ENCODE measurements at places on chromosomes 11 and 22.

- DNase-seq, result no peak
Measured at GRCh38 chr11:2674658-2675131, 25.1 kb downstream of the KCNQ1OT1 start.

- DNase-seq, result no peak
Measured at GRCh38 chr11:2378527-2379210, 1.6 kb downstream of the CD81 start.

DNA sequence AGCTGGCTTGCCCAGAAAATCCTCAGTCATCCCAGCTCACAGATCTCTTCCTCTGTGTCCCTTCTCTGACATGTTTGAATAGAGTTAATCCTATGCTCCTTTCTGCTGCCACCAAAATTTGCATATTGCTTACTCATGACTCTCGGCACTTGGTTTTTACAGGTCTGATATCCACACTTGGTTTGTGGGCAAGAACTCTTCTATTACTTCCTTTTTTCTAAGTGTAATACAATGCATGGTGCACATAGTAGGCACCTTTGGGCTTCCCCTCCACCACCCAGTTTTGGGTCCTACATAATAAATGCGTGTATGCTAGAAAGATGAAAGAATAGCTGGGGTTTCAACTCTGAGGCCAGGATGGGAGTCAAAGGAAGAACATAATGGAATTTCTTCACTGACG, 69.7 kb upstream of the GRK3 start:
- no peak for DNase-seq

GRCh38 chr11:36142879-36143278, 146.3 kb downstream of the COMMD9 start:
- no peak for DNase-seq

DNA sequence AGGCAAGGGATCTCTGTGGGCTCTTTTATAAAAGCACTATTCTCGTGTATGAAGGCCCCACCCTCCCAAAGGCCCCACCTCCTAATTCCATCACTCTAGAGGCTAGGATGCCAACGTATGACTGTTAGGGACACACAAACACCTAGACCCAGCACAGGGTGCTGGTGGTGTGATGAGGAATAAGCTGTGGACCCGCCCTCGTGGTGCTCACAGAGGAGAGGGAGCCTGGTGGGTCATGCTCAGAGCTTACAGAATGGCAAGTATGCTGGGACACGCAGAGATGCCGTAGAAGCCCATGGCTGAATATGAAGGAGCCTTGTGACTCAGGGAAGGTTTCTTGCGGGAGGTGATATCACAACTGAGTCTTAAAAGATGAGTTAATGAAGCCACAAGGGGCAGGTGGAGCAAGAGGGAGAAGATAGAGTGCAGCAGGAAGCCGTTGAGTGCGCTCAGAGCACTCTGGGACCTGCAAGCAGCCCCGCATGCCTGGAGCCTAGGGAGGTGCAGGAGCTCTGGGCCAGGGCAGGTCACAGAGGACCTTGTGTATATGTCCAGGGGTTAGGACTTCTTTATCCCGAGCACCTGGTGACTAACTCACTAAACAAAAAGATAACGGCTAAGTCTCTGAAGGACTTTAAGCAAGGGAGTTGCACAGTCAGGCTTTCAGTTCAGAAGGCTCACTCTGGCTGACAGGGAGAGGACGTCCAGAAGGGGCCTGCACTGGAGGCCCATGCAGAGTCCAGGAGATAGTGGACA, 160.9 kb downstream of the TRIM29 start:
- DNase-seq, result no peak

DNA sequence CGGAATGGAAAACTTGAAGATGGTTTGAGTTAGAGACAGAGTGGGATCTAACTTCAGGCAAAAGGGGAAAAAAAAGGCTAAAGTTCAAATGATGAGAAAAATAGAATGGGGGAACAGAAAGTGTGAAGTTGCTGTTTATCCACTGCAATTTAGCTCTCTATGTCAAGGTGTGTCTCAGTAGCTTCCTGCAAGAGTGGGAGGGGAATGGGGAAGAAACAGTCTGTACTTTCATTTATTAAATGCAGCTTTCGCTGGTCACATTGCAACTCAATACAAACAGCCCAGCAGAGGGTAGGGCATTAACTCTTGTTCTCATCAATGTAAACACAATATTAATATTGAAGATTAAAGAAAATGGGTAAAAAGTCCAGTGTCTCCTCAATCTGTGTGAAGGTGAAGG, 214.7 kb upstream of the SYN3 start:
- no peak for DNase-seq

DNA sequence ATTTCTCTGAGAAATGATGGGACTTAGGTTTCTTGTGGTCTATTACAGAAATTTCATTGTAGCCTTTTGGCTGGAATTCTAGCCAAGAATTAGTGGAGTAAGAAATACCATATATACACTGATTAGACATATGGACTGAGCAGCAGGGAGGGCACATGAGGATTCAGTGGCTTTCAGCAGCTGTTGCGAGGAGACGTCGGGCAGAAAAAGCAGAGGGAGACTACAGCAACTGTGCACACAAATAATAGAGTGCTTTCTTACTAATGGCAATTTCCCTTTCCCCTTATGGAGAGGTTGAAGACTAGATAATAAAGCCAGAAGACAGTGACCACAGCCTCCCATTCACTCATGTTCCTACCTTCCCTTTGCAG, 35.4 kb upstream of the CCDC34 start:
- no peak for DNase-seq

DNA sequence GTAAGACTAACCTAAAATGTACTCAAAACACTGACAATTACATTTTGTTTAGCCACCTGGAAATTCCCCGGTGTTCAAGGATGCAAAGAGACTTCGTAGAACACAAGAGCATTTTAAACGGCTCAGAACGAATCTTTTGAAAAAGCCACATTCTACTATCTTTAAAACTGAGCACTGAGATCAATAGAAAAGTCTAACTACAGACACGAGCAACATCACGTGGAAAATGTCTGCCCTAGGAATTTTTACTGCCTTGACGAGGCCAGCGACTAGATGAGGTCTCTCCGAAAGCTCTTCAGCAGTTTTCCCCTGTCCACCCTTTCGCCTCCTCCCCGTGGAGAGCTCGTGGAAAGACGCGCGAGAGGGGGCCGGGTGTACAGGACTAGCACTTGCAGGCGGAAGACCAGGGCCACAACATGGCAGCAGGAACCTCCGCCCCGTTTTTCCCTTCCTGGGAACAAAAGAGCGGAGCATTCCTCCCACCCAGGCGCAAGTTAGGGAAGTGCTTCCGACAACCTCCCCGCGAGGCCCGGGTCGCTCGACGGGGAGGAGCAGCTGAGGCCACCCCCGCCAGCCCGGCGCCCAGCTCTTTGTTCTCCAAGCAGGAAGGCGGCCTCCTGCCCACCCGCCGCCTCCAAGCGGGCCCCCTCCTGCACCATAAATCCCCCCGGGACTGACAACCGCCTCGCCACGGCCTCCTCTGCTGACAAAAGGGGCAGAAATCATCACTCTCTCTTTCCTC, 1.1 kb downstream of the EIF4G2 start:
- peak; percentile 15 for DNase-seq

- peak; percentile 21 for DNase-seq
Measured at GRCh38 chr11:103326070-103326794, 217.0 kb downstream of the DYNC2H1 start.

GRCh38 chr11:69356703-69357457, 62.9 kb downstream of the MYEOV start:
- DNase-seq, result no peak
